Effector CD8-positive, alpha-beta T cell (primary cell): ENCODE measurements at places on chromosomes 13 and 19.

DNA sequence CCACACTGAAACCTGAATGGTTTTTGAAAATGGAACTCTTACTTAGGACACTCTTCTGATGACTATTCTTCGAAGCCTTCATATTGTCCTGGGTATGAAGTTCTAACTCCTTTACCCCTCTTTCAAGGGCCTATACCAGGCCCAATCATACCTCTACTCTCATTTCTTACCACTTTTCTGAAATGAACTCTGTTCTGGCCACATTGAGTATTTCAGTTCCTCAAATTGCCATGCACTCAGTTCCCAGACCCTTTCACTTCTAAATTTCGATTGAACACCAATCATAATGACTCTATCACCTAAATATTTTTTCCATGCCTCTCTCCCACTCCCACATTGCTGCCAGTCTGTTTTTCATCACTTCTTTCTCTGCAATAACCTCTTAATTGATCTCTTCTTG lies 53.7 kb downstream of the LACC1 start:
- no peak for DNase-seq

GRCh38 chr19:40412866-40413265 lies 312 bp downstream of the PRX start:
- no peak for DNase-seq

GRCh38 chr13:24339937-24340607 lies 30.7 kb downstream of the C1QTNF9 start:
- DNase-seq = no peak

- DNase-seq = no peak
Measured at GRCh38 chr13:84129966-84130365, 247.7 kb upstream of the SLITRK1 start.

DNA sequence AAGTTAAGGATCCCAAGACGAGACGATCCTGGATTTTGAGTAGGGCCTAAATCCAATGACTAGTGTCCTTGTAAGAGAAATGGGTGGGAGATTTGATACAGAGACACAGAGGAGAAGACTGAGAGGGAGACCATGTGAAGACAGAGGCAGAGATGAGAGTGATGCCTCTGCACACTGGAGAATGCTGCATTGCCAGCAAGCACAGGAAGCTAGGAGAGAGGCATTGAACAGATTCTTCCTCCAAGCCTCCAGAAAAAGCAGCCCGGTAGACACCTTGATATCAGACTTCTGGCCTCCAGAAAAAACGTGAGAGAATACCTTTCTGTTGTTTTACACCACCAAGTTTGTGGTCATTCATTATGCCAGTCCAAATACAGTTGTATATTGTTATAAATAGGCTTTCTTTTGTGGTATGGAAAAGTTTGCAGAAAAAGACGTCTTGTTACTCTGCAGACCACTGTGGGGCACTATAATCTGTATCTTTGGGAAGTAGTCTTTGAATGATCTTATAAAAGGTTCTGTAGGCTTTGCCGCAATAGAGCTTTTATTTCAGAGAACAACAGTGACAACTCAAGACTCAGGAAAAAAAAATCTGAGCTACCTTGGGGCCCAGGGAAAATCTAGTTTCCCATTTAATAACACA lies 17.9 kb upstream of the RFC3 start:
- DNase-seq = no peak

GRCh38 chr13:51717786-51718398 lies 86.1 kb downstream of the DHRS12 start:
- DNase-seq = no peak
